ENCODE measurements at places on chromosomes 12 and 14.

DNA sequence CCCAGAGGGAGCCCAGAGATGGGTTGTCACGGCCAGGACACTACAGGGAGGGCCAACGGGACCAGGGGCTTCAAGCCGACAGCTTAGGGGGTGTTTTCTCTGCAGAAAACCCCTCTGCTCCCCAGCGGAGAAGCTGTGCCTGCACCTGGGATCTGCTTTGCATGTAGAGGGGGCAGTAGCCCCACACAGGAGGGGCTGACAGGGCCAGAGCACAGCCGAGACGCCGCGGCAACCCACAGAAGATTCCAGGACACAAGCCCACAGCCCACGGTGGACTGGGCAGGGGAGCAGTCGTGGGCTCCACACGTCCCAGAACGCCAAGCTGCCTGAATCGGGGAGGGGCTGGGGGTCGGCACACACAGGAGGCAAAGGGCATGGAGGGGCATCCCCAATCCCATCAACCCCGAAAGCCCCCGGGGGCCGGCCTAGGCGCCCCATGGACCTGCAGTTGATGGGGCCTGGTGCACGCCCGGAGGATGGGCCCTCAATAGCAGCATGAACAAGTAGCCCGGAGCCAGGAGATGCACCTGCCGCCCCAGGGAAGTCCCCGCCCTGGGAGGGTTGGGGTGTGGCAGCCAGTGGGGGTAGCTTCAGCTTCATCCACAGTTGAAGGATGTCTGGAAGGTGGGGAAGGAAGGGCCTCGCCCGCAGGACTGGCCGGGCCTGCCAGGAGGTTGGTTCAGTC lies 30.5 kb upstream of the TMEM179 start:
- no peak for DNase-seq

- DNase-seq = no peak
These were observed 215.9 kb downstream of the CHST11 start for GRCh38 chr12:104672501-104673265.

- DNase-seq = no peak
These were observed 488.0 kb upstream of the STXBP6 start for GRCh38 chr14:25537846-25538455.

GRCh38 chr14:75434138-75434889 lies 6.5 kb downstream of the JDP2 start:
- DNase-seq = no peak

- DNase-seq = no peak
These were observed 19.3 kb downstream of the MMAB start for GRCh38 chr12:109553906-109554500.

DNA sequence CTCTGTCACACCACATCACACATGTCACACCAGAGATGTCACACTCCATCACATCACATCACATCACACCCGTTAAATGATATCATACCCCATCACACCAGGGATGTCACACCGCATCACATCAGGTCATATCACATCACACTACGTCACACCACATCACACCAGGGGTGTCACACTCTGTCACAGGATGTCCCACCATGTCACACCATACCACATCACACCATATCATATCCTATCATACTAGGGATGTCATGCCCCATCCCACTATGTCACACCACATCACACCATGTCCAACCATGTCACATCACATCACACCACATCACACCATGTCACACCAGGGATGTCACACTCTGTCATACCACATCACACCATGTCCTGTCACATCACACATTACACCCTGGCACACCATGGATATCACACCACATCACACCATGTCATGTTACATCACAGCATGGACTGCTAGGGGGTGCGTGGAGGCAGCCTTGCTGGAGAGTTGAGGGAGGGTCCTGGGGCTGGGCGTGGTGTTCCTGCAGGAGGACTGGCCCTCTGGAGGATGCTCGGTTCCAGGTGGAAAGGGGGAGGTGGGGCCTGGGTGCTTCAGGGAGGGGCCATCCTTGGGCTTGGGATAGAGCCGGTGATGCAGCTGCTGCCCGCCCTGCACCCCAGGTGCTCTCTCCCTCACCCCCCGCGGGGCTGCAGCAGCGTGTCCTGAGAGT lies 134.6 kb downstream of the TMEM121 start:
- no peak for DNase-seq

- DNase-seq = no peak
These were observed 190.6 kb downstream of the TTC8 start for GRCh38 chr14:89015016-89015415.

DNA sequence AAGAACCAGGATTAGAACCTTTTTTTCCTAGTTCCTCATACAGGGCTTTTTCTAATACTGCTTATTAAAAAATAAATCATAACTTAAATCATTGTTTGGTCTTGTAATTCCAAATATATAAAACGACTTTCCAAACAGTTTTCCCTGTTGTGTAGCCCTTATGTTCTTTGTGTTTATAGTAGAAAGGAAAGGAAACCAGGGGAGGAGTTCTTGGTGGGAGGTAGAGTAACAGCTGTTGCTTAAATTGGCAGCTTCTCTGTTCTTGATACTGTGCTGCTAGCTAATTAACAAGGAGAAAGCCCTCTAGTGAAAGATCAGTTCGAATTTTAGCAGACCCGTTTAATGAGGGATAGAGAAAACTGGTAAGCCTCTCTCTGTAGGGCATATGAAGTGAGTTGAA lies 15.0 kb downstream of the SRP54 start:
- no peak for DNase-seq

GRCh38 chr12:45669093-45669492 lies 60.4 kb upstream of the ARID2 start:
- no peak for DNase-seq

DNA sequence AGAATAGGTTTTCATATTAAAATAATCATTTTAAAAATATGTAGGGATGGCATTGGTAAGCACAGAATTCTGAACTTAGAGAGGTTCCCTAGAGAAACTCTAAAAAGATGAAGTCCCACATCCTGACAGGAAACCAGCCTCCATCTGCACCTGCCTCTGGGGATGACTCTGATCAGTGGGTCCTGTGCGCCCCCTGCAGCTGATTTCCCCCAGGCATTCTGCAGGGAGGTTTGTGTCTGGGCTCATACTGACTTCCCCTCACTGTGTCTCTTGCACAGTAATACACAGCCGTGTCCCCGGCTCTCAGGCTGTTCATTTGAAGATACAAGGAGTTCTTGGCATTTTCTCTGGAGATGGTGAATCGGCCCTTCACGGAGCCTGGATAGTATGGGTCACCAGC lies 602.9 kb downstream of the TMEM121 start:
- peak; percentile 38 for DNase-seq

Data from activated T-cell treated with anti-CD3 and anti-CD28 coated beads for 1 hour (primary cell).